CD4-positive, alpha-beta T cell treated with Interleukin-6 for 4 hours (primary cell): ENCODE measurements at places on chromosomes 16 and 17.

DNA sequence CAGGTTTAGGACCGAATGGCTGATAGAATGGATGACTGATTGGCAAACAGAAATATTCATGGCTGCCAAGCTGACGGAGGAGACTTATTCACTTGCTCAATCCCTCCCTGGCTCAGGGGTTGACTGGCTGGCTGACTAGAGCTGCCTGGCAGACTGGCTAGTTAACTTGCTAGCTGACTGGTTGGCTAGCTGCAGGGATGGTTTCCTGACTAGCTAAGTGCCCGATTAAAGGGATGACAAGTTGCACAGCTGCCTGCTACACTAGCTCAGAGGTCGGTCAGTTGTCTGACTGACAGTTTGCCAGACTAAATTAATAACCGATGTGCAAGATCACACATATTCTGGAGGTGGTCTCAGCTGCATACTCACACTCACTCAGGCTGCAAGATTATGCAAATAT is 1208.4 kb upstream of the CDH8 start:
- DNase-seq: no peak

GRCh38 chr17:68600931-68601564 is at the start of gene FAM20A:
FAM20A (minus strand) TSS chr17:68601367; CDS start chr17:68600666, 701 bp downstream.
- no peak for DNase-seq

- no peak for DNase-seq
Observed at GRCh38 chr16:47920709-47921108, 235.1 kb downstream of the ABCC12 start.

GRCh38 chr16:87327798-87328495 is 10.8 kb upstream of the C16orf95 start:
- DNase-seq: no peak

GRCh38 chr16:76705892-76706291 is 428.7 kb downstream of the CNTNAP4 start:
- DNase-seq: no peak
